Adrenal gland (tissue), 19 donors: ENCODE measurements at places on chromosomes 7 and 10.

DNA sequence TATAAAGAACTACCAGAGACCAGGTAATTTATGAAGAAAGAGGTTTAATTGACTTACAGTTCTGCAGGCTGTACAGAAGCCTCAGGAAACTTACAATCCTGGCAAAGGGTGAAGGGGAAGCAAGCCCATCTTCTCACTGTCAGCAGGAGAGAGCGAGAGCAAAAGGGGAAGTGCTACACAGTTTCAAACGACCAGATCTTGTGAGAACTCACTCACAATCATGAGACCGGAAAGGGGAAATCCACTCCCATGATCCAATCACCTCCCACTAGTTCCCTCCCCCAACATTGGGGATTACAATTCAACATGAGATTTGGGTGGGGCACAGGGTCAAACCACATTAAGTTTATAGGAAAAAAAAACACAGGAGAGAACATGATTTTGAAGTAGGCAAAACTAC is 222.1 kb upstream of the SHH start:
- no peak for DNase-seq

DNA sequence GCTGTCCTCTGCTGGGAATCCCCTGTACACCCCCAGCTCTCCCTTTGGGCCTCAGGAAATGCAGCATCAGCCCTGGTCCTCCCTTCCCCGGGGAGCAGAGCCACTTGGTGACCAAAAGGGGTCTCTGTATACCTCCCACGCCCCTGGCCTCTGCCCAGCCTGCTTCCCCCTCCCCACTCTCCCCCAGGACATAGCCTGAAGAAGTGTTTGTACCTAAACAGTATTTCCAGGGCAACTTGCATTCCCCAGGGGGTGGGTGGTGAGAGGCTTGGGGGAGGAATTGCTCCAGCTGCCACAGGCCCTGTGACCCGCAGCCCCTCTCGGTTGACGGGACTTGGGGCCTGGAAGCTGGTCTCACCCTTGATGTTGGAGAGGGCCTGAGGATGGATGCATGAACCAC is 39.3 kb downstream of the TMEM270 start:
- DNase-seq: no peak

DNA sequence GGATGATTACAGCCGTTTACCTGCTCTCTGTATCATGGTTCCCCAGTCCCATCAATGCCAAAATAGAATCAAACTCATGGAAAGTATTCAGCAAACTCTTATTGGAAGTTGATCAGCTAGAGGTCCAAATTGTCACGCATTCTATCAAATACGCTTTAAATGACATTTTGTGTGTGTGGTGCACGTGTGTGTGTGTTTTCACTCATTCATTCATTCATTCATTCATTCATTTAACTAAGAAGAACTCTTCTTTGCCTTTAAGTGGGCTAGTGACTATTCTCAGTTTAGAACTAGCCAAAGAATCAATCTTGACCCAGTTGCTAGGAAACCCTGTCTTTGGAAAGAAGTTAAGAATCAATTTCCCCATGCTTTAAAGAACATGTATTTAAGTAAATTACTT is 102.8 kb downstream of the RTKN2 start:
- DNase-seq: no peak

DNA sequence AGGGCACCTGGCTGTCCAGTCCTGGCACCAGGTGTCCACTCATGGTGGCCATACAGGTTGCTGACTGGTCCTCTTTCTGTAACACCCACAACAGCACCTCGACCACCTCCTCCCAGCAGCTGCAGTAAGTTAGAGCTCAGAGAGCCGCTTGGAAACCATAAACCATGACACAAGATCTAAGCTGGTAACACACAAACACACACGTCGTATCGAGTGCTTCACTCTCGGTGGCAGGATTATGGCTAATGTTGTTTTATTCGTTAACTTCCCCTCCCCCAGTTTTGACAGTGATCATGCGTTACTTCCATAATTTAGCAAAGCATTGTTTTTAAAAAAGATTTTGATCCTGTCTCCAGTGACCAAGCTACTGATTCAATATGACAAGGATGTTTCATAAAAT is 59.7 kb downstream of the CAMK2B start:
- no peak for DNase-seq

DNA sequence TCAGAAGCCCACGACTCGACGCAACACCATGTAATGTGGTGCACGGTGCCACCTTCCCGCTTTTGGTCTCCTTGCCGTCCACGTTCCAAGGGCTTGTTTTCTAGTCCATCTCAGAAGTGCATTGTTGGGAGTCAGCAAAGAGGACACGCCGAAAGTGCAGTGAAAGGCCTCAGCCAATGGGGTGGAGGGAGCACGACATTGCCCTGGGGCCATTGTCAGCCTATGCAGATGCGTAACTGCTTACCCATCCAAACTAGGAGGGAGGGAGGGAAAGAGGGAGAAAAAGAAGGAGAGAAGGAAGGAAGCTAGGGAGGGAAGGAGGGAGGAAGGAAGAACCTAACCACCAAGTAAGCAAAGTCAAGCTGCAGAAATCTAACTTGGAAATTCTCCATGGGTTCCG is 202.4 kb downstream of the CCDC3 start:
- no peak for DNase-seq

- DNase-seq: no peak
Measured at GRCh38 chr10:95618101-95618500, 38.4 kb downstream of the ALDH18A1 start.

- no peak for DNase-seq
Measured at GRCh38 chr10:30294476-30295240, 54.4 kb downstream of the MTPAP start.

- DNase-seq: no peak
Measured at GRCh38 chr7:155141562-155141961, 71.4 kb downstream of the HTR5A start.

DNA sequence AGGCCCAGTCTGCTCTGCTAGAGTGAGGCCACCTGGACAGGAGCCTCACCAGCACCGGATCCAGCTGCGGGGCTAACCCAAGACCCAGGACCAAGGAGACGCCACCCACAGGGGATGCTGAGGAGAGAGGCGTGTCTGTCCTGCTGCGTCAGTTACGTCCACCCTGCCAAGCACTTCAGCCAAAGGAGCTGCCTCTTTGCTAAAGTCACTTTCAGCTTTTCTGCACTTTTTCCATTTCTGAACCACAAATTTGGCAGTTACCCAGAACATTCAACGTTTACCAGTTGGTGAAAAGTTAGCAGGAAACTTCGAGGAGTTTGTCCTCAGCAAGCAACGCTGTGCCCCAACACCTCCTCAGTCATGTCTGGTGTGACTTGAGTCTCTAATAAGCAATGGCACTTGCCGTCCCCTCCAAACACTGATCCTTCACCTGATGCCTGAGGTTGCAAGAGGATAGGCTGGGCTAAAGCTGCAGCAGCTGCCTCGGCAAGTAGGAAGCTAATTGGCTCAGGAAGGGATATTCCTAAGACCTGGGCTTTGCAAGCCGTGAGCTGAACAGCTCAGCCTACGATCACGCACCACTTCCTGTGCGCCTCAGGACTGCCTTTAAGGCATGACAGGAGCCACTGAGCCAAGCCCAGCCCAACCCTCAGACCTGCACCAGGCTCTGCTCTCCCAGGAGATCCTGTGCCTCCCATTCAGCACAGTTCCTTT is 40.1 kb downstream of the KCNH2 start:
- DNase-seq: peak; percentile 11

- DNase-seq: peak; percentile 92
Measured at GRCh38 chr7:27143023-27143949, at the start of gene HOXA5. Gene HOXA5, minus strand, starts transcription at chr7:27143681. Its CDS starts 74 bp downstream, at chr7:27143607.

- peak; percentile 87 for DNase-seq
Measured at GRCh38 chr7:92504563-92504962, 23.8 kb downstream of the PEX1 start.

DNA sequence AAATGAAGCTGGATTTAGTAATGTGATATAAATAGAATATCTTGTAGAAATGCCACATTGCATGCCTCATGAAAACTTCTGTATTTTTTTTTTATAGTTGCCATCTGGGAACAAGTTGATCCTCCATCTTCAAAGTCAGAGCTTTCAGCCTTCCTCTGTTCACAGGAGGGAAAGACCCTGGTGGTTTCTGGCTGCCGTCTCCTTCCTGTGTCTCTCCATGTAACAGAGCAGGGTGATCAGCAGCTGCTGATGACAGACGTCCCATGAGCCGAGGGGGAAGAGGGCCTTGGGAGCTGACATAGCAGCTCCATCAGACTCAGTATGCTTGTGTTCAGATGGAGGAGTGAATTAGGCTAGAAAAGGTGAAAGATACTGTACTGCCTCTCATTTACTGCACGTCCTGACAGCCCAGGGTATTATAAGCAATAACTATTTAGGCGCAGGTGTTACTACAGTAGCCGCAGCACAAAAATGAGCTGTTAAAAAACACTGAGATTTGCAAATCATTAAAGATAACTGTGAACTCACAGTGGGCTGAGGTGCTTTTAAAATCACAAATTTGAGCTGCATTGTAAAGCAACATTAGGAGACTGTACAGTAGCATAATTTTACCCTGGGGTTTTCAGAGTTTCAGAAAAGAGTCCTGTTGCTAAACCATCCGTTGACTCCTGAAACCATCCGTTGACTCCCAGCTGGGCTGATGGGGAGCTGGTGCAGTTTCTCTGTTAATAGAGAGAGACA is 103.3 kb downstream of the CFAP58 start:
- no peak for DNase-seq

- no peak for DNase-seq
Measured at GRCh38 chr10:50788951-50789945, 49.5 kb downstream of the ASAH2B start.

GRCh38 chr7:135853499-135853898 is 104.9 kb upstream of the FAM180A start:
- no peak for DNase-seq

GRCh38 chr7:129227646-129228578 is 3.1 kb downstream of the AHCYL2 start:
- no peak for DNase-seq

GRCh38 chr10:28719789-28720436 is 42.6 kb downstream of the BAMBI start:
- DNase-seq: no peak

DNA sequence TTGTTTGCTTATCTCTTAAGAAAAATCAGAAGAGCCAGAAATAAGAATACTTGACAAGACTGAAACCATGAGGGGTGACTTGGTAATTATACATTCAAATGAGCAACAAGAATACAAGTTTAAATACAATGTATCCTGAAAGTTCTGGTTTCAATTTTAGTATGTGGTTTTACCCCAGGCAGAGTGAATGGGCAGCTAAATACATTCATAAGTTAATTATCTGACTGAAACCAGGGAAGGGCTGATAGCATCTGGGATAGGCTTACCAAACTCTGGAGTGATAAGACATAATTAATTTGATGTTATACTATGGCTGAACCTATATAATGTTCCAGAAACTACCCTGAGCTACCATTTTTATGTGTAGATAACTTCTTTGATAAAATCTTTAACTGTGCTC is 252.2 kb upstream of the PLXNA4 start:
- DNase-seq: no peak

DNA sequence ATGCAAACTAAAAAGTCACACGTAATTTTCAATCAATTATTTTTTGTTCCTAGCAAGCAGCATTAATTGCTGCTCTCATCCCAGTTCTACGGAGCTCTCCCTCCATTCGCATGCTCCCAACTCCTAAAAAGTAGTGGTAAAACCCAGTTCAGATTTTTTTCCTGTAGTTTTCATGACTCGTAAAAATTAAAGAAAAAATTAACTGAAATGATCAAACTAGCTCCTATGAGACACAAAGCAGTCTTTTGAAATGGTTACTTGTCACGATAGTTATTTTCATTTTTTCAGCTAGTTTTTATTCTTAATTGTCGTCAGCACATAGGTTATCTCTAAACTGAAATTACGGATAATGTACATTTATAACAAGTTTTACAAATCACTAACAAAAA is 1.8 kb downstream of the HNRNPA2B1 start:
- DNase-seq: no peak

DNA sequence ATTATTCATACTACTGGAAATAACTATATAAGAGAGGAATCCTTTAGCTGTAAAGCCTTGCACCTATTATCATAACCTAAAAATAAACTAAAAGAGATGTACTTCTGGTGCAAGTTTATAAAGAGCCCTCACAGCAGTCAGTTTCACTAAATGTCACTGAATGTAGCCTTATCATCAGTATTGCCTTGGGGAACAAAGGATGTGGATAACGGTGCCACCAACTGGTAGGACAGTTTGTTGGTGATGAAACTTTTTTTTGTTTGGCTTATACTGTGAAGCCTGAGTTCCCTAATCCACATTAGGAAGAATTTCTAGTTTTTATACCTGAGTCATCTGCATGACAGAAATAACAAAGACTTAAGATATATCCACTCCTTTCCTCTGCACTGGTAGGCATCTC is 117.9 kb upstream of the COL1A2 start:
- DNase-seq: peak; percentile 17

- DNase-seq: no peak
Measured at GRCh38 chr10:13589316-13589715, 2.6 kb downstream of the PRPF18 start.
